ENCODE measurements at places on chromosomes 4 and X.

GRCh38 chr4:82320351-82320750 is 53.4 kb downstream of the HNRNPD start:
- no peak for DNase-seq

DNA sequence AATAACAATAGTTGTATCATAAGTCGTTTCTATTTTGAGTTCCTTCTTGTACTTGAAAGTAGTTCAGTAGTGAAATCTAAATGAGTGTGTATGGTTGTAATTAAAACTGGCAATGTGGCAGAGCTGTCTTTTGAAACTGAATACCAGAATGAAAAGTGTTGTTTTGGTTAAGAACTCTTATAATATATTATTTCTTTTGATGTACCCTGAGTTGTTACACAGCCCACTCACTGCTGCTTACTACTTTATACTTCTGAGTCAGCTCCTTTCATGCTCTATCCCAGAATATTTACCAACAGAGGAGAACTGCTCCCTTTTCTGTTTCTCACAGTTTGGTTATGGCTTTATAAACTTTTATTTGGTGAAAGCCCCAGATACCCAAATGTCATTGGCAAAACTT is 28.8 kb downstream of the FAM199X start:
- DNase-seq = no peak

- no peak for DNase-seq
Observed at GRCh38 chr4:80781431-80781830, 249.1 kb upstream of the BMP3 start.

- no peak for DNase-seq
Observed at GRCh38 chr4:8343262-8343966, 73.9 kb downstream of the HTRA3 start.

DNA sequence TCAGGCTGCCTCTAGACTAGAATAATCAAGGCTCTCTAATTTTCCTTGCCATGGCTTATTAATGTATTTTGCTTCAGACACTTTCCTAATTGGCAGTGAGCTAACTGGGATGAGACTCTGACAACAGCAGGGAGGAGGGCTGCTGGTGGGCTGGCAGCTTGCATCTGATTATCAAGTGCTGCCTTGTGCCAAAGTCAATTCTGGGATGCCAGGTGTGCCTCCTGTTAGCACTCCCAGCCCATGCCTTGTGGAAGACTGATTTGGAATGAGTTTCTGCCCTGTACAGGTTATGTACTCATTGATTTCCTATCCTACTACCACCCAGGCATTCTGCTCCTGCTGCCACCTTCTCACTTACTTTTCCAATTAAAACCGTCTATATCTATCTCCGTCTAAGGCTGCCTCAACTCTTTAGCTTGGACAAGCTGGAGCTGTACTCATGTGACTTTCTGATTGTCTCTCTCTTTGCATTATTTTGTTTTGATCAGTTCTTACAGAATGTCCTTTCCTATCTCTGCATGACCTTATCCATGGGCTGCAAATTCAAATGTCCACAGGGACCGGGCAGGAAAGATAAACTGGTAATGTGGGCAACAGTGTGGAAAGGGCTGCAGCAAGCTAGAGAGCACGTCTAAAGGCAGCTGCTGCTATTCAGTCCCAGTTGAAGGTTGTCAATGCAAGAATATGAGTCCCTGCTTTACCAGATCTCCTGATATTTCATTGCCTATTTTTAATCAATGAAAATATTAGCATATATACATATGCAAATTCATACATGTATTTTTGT is 112.6 kb downstream of the GABRA2 start:
- DNase-seq = no peak

- DNase-seq = no peak
Observed at GRCh38 chr4:149370785-149371420, 444.7 kb downstream of the IQCM start.

DNA sequence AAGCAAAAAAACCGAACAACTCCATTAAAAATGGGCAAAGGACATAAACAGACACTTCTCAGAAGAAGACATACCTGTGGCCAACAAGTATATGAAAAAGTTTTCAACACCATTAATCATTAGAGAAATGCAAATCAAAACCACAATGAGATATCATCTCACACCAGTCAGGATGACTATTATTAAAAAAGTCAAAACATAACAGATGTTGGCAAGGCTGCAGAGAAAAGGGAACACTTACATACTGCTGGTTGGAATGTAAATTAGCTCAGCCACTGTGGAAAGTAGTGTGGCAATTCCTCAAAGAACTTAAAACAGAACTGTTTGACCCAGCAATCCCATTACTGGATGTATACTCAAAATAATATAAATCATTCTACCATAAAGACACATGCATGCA is 436.3 kb downstream of the KLHL13 start:
- no peak for DNase-seq

DNA sequence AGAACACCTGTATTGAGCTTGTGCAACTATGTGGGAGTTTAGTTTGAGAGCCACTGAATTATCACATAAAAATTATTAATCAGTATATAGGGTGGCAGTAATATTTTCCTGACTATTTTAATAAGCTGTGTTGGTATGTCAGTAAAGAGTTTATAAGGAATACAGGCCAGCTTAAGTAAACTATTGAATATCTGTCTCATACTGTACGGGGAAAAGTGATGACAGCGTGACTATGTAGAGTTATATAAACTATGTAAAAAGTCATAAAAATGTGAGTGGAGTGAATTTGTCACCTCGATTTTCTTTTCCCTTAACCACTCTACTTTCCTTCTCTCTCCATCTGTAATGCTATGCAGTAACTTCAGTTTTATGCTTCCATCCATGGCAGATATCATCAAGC is 250.2 kb downstream of the BMPR1B start:
- DNase-seq = no peak

GRCh38 chrX:24774650-24775049 is 80.9 kb downstream of the POLA1 start:
- DNase-seq = no peak

GRCh38 chr4:110610940-110611831 is 11.7 kb downstream of the PITX2 start:
- DNase-seq = no peak

DNA sequence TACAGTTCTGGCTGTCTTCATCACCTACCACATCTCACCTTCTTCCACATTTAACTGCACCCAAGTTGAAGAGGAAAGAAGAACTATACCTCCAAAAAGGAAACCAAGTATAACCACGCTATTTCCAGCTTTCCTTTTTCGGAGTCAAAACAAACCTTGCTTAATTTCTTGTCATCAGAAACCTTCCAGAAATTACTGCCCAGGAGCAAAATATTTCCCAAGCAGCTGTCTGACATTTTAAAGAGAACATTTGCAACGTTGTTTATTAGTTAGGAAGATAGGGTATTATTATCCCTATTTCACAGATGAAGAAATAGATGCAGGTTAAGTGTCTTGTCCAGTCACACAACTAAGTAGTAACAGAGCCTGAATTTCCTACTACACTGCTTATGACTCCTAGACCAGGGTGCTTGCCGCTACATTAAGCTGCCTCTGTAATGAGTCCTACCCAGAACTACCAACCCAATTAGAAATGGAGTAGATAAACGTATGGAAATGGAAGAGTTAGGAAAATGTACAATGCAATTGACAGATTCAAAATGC is 2.2 kb upstream of the ACSL4 start:
- DNase-seq = no peak

- no peak for DNase-seq
Observed at GRCh38 chr4:152211936-152212653, 323.8 kb downstream of the FBXW7 start.

DNA sequence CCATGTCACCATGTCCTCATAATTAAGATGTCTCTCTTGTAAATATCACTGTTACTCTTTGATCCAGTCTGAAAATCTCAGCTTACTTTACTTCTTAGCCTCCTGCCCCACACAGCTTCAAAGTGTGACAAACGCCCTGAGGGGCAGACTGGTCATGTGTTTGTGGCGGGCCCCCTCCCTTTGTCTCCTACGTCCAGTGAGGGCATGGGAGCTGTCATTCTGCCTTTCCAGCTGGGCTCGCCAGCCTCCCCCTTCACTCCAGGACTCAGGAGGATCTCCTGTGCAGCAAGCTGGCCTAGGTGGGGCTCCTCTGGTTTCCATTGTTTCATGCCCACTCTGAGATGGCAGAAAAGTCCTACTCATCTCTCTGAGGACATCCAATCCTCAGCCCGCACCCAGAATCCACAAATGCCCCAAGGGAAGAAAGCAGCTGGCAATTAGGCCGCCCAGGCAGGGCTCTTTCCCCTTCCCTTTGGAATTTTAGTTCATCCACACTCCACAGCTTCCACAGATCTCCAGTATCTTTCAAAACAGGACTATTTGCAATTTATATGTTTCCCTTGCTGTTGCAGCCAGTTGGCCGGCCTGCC is 86.4 kb upstream of the C4orf50 start:
- no peak for DNase-seq

DNA sequence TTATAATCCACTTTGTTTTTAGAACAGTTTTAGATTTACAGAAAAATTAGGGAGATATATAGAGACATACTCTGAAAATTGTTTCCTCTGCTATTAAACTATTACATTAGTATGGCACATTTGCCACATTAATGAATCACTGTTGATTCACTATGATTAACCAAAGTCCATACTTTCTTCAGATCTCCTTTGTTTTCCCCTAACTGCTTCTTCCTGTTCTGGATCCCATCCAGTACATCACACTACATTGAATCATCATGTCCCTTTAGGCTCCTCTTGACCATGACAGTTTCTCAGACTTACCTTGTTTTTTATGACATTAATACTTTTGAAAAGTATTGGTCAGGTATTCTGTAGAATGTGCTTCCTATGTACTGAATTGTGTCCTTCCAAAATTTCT is 109.2 kb upstream of the EDNRA start:
- no peak for DNase-seq

DNA sequence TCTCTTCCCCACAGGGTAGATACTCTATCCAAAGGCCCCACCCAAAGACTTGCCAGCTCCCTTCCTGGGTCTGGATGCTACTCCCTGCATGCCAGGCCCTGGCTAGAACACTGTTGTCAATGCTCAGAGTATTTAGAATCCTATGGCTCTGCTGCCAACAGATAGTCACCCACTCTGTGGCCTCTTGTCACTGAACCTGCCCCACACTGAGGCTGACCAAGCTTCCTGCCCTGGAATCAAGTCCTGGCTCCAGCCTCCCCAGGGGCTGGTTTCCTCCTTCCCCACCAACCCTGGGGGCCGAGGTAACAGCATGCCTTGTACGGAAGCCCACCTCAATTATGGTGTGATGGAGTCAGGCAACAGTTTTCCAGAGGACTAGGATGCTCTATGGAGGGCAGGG is 63.3 kb downstream of the EFNB1 start:
- DNase-seq = no peak

Measured in stimulated activated CD4-positive, alpha-beta T cell treated with anti-CD3 and anti-CD28 coated beads, Interleukin-15, amount 100 ng/mL, for 24 hours (primary cell).